CD4-positive, CD25-positive, alpha-beta regulatory T cell (primary cell): ENCODE measurements at places on chromosomes 5 and 9. TPM values are rescaled to one million over a fixed set of nuclear protein-coding genes. Genes with fewer than 3 reads are reported as not detected.

Gene ANKRD18B
- not detected for polyA plus RNA-seq

Gene MAMDC2
- not detected for polyA plus RNA-seq

Gene ANKRD55
- polyA plus RNA-seq = 5.7 TPM

Gene SVEP1
- polyA plus RNA-seq = not detected

Gene CTXN3
- not detected for polyA plus RNA-seq

Gene MAP3K1
- 84.5 TPM for polyA plus RNA-seq
